ENCODE measurements at places on chromosomes 12 and 14. TPM values are rescaled to one million over a fixed set of nuclear protein-coding genes. Genes with fewer than 3 reads are reported as not detected.

GRCh38 chr14:104282332-104283196 is 144.2 kb downstream of the KIF26A start:
- peak; percentile 6 for DNase-seq

- peak; percentile 57 for DNase-seq
Measured at GRCh38 chr12:121536899-121537813, 43.7 kb downstream of the KDM2B start.

- no peak for DNase-seq
Measured at GRCh38 chr12:22350886-22351285, 16.4 kb upstream of the ST8SIA1 start.

DNA sequence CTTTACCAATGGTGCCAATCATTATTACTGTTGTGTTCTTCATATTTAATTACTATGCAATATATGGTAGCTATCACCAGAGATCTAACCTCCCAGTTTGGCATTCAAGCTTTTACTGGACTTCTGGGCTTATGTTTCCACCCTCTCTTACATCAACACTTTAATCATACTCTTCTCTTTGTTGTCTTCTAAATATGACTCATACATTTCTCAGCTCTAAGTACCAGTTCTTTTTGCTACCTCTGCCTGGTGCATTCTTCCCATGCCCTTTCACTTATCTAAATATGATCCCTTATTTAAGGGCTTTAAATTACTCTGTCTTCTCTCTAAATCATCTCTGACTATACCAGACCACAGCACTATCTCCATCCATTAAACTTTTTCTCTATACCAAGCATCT is 246.1 kb upstream of the CCDC196 start:
- no peak for DNase-seq

- peak; percentile 46 for DNase-seq
Measured at GRCh38 chr14:37584211-37585100, 10.6 kb downstream of the FOXA1 start.

- DNase-seq: no peak
Measured at GRCh38 chr12:21825886-21826617, 51.5 kb upstream of the KCNJ8 start.

DNA sequence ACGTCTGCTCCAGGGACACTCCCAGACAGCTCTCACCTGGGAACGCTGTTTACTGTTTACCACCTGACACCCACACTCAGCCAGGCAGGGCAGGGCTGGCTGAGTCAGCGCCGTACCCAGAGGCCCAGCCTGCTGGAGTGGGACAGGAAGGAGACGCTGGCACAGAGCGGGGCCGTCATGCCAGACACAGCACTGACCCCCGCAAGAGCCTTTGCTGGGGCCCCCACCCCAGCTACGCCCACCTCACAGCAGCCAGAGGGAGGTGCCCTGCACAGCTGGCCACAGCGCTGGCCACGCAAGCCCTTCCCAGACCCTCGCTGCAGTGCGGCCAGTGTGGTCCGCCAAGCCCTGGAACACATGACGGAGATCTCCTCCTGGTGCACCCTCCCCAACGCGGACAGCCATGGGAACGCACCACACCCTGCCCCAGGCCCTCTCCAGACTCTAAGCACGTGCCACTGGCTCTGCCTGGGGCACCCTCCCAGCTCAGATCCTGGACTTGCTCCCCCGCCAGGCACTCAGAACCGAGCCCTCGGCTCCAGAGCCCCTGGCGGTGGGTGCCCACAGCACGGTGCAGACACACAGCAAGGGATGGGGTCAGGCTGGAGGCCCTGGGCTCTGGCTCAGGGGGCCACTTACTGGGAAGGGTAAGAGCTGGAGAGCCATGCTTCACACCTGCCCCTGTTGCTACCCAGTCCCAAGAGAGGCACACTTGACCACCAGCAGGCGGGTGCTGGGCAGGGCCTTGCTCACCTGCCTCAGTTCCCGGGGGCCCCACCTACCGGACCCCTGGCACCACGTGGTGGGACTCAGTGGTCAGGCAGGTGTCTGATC is 5.7 kb downstream of the AHNAK2 start:
- DNase-seq: no peak

GRCh38 chr12:29710104-29710503 is 73.6 kb downstream of the TMTC1 start:
- DNase-seq: peak; percentile 41

DNA sequence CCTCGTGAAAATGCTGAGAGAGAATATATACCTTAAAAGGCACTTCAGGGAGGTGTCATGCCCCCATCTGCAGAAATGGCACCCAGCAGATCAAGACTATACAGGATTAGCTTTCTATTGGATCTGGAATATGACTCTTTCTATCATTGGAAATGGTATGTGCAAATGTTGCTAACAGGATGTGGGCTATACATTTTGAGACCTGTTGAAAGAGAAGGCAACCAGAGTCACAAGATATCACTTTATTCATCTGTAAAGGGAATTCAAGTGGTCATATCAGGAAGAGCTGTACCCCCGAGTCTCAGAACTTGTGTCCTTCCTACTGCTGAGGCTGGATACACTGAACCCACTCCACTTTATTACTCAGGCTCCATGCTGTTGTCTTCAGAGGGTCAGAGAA is 46.1 kb upstream of the FRMD6 start:
- DNase-seq: no peak

DNA sequence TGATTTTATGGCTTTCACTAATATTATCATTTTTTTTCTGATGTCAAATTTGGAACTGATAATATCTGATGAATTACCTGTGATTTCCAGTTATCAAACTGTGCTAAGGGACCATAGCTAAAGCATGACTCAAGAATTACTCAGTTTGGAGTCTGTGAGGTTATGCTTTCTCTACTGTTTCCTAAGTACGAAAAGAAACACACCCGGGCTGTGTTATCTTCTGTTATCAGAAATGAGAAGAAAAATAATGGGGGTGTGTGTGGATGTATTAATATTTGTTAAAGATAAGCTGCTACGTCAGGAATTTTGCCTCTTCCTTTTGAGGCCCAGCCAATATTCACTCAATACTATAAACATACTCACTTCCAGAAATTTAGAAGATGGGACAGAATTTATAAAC is 1401.9 kb upstream of the FLRT2 start:
- DNase-seq: no peak

- no peak for DNase-seq
Measured at GRCh38 chr14:103767336-103767894, 51.8 kb downstream of the ZFYVE21 start.

- DNase-seq: no peak
Measured at GRCh38 chr12:43145481-43145880, 406.5 kb downstream of the ADAMTS20 start.

DNA sequence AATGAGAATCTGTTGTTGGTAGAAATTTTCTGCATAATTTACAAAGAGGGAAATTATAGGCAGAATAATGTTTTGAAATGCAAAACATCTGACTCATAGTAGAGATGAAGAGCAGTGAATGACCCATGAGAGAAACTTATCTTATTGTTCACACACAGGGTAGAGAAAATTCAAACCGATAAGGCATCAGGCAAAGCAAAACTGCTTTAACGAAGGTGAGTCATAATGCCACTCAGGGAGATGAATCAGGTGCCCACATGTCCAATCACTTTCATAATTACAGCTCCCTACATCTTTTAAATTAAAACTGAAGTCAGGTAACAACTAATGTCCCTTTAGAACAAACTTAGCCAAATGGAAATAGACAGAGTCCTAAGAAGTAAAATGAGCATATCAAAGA is 265.6 kb upstream of the GARIN6 start:
- DNase-seq: no peak

DNA sequence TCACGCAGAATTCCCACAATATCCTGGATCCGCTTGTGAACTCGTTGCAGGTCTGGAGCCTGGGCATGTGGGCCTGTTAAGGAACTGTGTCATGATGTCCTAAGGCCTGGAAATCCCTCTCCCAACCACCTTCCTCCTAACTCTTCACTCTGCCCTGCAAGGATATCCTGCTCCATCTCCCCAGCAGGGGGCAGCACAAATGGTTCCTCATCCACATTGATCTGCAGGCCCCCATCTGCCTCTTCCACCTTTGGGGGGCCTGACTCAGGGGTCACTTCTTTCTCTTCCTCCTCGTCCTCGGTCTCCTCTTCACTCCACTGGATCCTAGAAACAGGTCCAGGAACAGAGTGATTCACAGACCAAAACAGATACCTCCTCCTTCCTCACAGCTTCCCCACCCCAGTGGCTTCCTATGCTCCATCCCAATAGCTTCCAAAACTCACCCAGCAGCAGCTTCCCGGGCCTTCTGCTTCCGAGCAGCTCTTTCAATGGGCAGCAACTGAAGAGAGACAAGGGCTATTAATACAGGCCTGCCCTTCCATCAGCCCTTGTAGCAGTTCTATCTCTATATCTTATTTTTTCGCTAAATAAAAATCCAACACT is 4.5 kb downstream of the NOP2 start:
- peak; percentile 80 for DNase-seq

GRCh38 chr14:32038876-32039275 is 38.2 kb upstream of the ARHGAP5 start:
- no peak for DNase-seq

DNA sequence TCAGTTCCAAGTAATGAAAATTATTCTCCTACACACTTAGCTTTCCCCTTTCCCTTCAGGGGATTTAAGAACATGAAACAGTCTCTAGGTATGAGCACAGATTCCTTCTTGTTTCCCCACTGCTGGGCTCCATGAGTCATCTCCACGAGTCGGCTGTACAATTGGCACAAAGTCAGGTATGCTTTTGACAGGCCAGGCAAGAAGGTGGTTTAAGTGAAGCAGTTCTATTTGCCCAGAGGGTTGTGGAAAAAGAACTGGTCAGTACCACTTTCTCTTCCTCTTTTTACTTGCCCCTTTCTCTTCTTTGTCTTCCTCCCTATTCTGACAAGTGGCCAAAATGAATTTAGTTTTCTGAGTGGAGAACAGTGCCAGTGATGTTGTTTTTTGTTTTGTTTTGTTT is 16.3 kb downstream of the DYNC1H1 start:
- DNase-seq: no peak

DNA sequence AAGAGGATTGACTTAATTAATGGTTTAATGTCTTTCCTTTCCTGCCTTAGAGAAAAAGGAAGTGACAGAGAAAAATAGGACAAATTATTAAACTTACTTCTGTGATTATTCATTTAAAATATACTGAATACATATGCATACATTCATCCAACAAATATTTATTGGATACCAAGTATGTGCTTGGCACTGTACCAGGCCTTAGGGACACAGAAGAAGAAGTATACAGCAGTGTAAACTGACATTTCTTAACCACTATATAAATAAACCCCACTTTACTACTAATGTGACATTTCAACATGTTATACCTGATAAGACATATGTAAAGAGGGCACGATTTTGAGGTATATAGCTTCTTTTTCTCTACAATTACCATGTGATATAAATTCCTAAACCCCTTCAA is 53.6 kb downstream of the ERO1A start:
- DNase-seq: no peak

DNA sequence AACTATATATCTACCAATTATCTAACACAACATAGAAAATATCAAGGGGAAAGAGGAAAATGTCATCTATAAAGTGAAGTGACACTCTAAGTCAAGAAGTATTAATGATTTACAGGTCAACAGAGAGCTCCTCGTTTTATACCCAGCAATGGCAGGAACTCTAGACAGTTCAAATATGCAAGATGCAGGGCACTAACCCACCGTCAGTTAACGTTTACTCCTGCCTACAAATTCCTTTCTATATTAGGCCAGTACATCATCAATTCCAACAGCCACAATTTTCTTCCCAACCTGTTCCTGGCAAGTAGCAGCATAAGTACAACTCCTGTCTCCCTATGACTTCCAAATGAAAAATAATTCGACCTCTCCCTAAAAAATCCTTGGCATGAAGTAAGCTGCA is 9.0 kb upstream of the KANSL2 start:
- DNase-seq: no peak

GRCh38 chr12:12240662-12241340 is 26.0 kb downstream of the LRP6 start:
- no peak for DNase-seq

DNA sequence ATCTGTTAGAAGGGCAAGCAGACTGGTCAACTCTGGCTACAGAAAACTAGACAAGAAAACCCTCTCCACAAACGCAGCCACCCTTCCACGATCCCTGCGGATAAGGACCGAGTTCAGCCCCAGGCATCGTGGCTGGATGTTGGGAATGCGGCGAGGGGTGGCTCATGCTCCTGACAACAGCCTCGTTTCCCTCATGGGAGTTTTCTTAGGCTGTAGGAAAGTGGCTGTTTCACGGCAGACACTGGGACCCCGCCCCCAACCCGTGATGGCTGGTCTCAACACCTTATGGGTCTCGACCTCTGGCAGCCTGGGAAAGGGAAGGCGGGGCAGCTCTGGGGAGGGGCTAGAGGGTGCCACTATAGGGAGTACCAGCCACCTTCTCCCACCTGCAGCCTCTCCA is 123.3 kb downstream of the RFLNA start:
- no peak for DNase-seq

KCNJ8 gene
- 1.9 TPM for total RNA-seq

CCDC175 gene
- 0.16 TPM for total RNA-seq

MUCL1 gene
- not detected for total RNA-seq

AHNAK2 gene
- total RNA-seq: 3.4 TPM

NANOG gene
- total RNA-seq: 330 TPM

CTSG gene
- not detected for total RNA-seq

FBRSL1 gene
- total RNA-seq: 129 TPM

ACSM4 gene
- not detected for total RNA-seq

GLIPR1L2 gene
- total RNA-seq: not detected

CACNA1C gene
- total RNA-seq: 1.7 TPM

PIP4K2C gene
- 26.9 TPM for total RNA-seq

DNAI7 gene
- total RNA-seq: not detected

NCKAP5L gene
- 22.1 TPM for total RNA-seq

FSCB gene
- not detected for total RNA-seq

All from WTC11 (cell line).